Frontal cortex (tissue), 4 donors: ENCODE measurements at places on chromosomes 3 and 15. TPM values are rescaled to one million over a fixed set of nuclear protein-coding genes. Genes with fewer than 3 reads are reported as not detected.

CIP2A gene
- total RNA-seq = 26.1 TPM

P3H2 gene
- 2.4 TPM for total RNA-seq

SNX22 gene
- 7.7 TPM for total RNA-seq

MASP1 gene
- 22.8 TPM for total RNA-seq

PRR23E gene
- not detected for total RNA-seq
